ENCODE measurements at places on chromosomes 2 and 18.

GRCh38 chr18:79246309-79247108 is 149.2 kb upstream of the NFATC1 start:
- peak; percentile 83 for DNase-seq

- peak; percentile 42 for DNase-seq
Measured at GRCh38 chr2:133986081-133986837, 267.6 kb upstream of the MGAT5 start.

GRCh38 chr2:98140210-98140609 is 53.2 kb downstream of the VWA3B start:
- DNase-seq = peak; percentile 31

- DNase-seq = no peak
Measured at GRCh38 chr2:144517866-144518747, 1.8 kb downstream of the ZEB2 start.

GRCh38 chr2:113791697-113792590 is 35.5 kb upstream of the SLC35F5 start:
- peak; percentile 4 for DNase-seq

GRCh38 chr18:3008541-3008940 is 4.4 kb downstream of the LPIN2 start:
- peak; percentile 40 for DNase-seq

- DNase-seq = no peak
Measured at GRCh38 chr18:49623571-49623970, 61.7 kb downstream of the LIPG start.

- DNase-seq = no peak
Measured at GRCh38 chr2:220101980-220102379, 474.6 kb downstream of the SLC4A3 start.

- peak; percentile 78 for DNase-seq
Measured at GRCh38 chr2:70541481-70542020, 12.1 kb downstream of the TGFA start.

GRCh38 chr2:31580321-31581117 is at the start of gene SRD5A2:
Gene SRD5A2, minus strand, starts transcription at chr2:31580938. Its CDS starts 38 bp downstream, at chr2:31580900.
- DNase-seq = no peak

DNA sequence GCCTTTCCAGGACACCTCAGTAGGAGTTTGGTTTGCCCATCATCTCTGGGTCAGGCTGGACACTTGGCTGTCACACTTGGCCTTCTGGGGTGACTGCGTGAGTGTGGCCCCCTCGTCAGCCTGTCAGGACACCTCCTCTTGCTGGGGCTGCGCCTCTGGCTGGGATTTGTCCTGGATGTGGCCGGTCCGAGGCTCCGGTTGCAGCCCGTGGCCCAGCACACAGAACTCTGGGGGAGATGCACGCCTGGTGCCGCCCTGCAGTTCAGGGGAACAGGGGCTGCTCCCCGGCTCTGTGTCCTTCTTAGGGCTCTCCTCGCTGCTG is 9.6 kb downstream of the PCARE start:
- DNase-seq = no peak

DNA sequence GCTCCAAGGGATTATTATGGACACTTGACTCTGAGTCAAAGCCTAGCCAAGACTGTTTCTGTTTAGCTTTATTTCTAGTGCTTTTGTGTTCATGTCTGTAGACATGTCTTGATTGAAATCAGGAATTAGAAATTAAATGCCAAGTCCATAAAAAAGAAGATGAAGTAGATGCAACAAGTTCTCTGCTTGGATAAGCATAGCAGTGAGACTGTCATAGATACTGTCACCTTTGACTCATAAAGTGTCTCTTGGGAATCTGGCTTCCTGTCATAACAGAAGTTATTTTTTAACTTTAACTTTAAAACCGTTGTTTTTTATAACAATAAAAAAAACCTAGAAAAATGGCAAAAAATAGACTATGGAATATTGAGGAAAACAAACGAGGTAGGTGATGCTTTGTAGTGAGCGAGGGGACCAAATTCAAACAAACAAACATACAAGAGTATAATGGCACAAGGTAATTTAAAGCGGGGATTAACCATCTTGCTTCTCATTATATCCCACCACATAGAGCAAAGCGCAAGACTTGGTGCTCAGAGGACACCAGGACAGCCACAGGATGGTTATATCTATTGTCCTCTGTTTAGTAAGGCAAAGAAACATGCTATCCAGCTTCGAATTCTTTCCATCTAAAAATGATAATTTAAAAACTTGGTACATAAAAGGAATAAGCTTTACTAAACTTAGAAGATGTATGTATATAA is 64.6 kb downstream of the CD226 start:
- no peak for DNase-seq

GRCh38 chr2:46184794-46185583 is 112.2 kb upstream of the EPAS1 start:
- DNase-seq = no peak

DNA sequence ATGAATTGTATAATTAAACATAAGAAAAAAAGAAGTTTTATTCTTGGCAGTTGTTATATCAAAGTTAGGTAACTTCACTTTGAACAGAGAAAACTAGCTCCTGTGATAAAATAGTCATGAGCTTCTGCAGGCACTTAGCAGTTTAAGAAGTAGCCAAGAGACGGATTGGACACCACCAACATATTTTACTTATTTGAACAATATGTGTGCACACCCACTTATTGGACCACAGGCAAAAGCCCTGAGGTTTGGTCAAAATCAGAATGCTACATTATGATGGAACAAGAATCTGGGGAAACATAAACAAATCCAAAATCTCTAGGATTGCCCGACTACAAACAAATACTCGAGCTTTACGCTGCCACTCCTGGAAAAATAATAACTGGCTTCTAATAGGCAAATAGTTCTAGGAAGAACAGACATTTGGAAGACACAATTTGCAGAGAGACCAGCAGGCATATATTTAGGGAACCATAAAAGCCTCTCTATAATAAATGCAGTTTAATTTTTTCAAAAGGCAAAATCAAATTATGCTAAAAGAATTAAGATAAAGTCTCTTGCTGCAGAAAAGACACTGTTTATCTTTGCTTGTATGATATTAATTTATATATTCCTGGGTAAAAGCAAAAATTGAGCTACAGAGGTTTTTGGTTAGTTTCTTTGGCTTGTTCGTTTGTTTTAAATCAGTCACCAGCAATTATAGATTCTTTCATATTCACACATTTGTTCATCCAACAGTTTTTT is 117.9 kb downstream of the CDC42EP3 start:
- DNase-seq = peak; percentile 15

- DNase-seq = no peak
Measured at GRCh38 chr2:134200036-134200618, 53.7 kb upstream of the MGAT5 start.
